ENCODE measurements at places on chromosomes 16 and 17. TPM values are rescaled to one million over a fixed set of nuclear protein-coding genes. Genes with fewer than 3 reads are reported as not detected.

LGALS9B gene
- total RNA-seq = 20.3 TPM

TBC1D3I gene
- 0.88 TPM for total RNA-seq

MSI2 gene
- total RNA-seq = 61.6 TPM

KRTAP3-3 gene
- total RNA-seq = not detected

PLEKHH3 gene
- total RNA-seq = 17.6 TPM

DNASE1 gene
- 10.4 TPM for total RNA-seq

CLDN6 gene
- not detected for total RNA-seq

GP1BA gene
- not detected for total RNA-seq

ARHGAP44 gene
- total RNA-seq = 46.3 TPM

GNGT2 gene
- 0.56 TPM for total RNA-seq

TVP23C gene
- total RNA-seq = 10.7 TPM

C17orf100 gene
- total RNA-seq = 1.9 TPM

GRCh38 chr17:43840814-43841213, 6.2 kb upstream of the CD300LG start:
- no peak for DNase-seq

- DNase-seq = no peak
These were observed 16.6 kb downstream of the UBALD2 start for GRCh38 chr17:76281573-76282371.

DNA sequence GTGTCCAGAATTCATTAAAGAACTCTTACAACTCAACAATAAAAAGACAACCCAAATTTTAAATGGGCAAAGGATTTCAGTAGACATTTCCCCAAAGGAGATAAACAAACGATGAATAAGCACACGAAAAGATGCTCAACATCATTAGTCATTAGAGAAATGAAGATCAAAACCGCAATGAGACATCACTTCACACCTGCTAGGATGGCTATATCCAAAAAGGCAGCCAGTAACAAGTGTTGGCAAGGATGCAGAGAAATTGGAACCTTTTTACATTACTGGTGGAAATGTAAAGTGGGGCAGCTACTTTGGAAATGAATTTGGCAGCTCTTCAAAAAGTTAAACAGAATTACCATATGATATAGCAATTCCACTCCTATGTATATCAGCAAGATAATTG, 42.0 kb downstream of the PITPNM3 start:
- no peak for DNase-seq

GRCh38 chr17:18033442-18034099, 5.4 kb downstream of the ATPAF2 start:
- peak; percentile 67 for DNase-seq

GRCh38 chr17:57623620-57624019, 121.5 kb downstream of the CCDC182 start:
- no peak for DNase-seq

- DNase-seq = peak; percentile 53
These were observed 14.0 kb upstream of the DPEP1 start for GRCh38 chr16:89599451-89599858.

DNA sequence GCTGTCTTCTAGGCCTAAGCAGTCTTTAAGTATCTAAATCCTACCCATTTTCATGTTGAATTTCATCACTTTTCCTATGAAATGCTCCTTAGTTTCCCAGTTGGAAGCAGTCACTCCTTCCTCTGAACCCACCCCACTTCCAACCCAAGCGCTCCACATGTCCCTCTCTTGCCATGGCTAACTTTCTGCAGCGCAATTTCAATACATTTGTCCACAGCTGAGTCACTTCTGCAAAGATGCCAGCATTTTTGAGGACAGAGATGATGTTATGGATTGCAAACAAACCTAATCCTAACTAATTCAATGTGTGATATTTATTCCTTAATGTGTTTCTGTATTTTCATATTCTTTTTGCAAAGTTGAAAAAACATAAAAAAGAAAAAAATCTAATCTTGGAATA, 71.7 kb downstream of the HLF start:
- DNase-seq = no peak

GRCh38 chr16:4212211-4212933, 29.5 kb downstream of the SRL start:
- DNase-seq = no peak

- no peak for DNase-seq
These were observed 222.0 kb downstream of the HS3ST3B1 start for GRCh38 chr17:14522795-14523387.

- DNase-seq = peak; percentile 92
These were observed 19.1 kb upstream of the STAC2 start for GRCh38 chr17:39244600-39245570.

GRCh38 chr16:12235110-12235509, 258.6 kb downstream of the SNX29 start:
- DNase-seq = no peak

GRCh38 chr17:77833769-77834168, 124.7 kb upstream of the TNRC6C start:
- DNase-seq = no peak

GRCh38 chr17:82311971-82312370, 5.4 kb downstream of the CD7 start:
- no peak for DNase-seq

DNA sequence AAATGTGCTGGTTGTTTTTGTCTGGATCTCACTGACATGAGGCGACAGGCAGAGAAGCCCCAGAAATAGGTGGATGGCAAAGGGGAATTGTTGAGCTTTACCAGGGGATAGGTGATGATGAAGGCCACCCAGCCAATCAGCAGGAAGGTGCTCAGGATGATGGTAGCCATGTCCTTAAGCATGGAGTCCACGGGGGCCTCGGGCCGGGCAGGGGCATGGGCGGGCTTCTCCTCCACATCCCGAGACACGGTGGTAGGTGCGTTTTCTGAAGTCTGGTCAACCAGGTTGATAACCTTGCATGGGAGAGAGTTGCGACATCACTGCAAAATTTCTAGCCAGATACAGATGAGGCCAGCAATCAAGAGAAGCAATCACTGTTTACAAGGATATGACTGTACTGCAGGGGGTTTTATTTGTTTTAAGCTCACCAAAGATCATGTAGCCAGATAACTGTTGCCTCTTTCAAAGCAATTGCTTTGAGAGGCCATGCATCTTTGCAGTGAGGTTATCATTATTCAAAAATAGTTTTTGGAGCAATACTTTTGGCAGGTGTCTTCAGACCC, 37.3 kb upstream of the ICAM2 start:
- no peak for DNase-seq

DNA sequence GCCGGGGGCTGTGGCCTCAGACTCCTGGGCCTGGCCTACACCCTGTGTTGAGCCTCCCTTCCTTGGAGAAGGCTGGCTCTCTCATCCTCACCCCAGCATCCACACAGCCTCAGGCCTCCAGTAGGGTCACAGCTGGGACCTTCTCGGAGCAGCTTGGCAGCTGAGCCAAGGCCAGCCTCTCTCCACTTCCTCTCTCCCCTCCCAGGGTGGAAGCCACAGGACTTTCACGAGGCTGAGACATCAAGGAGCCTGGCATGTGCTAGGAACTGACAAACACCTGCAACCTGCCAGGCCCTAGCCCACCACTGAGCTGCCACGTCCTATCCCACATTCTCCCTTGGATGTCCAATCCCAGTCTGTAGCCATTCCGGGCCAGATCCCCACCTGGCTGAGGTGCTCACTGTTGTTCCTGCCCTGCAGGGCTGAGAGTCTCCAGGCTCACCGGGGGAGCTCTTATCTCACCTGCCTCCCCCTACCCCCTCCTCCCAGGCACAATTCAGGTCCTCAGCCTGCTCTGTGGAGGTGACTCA, 3.1 kb downstream of the MMP15 start:
- no peak for DNase-seq

DNA sequence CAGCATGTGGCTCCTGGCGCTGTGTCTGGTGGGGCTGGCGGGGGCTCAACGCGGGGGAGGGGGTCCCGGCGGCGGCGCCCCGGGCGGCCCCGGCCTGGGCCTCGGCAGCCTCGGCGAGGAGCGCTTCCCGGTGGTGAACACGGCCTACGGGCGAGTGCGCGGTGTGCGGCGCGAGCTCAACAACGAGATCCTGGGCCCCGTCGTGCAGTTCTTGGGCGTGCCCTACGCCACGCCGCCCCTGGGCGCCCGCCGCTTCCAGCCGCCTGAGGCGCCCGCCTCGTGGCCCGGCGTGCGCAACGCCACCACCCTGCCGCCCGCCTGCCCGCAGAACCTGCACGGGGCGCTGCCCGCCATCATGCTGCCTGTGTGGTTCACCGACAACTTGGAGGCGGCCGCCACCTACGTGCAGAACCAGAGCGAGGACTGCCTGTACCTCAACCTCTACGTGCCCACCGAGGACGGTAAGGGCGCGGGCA, 645 bp downstream of the NLGN2 start:
- no peak for DNase-seq

DNA sequence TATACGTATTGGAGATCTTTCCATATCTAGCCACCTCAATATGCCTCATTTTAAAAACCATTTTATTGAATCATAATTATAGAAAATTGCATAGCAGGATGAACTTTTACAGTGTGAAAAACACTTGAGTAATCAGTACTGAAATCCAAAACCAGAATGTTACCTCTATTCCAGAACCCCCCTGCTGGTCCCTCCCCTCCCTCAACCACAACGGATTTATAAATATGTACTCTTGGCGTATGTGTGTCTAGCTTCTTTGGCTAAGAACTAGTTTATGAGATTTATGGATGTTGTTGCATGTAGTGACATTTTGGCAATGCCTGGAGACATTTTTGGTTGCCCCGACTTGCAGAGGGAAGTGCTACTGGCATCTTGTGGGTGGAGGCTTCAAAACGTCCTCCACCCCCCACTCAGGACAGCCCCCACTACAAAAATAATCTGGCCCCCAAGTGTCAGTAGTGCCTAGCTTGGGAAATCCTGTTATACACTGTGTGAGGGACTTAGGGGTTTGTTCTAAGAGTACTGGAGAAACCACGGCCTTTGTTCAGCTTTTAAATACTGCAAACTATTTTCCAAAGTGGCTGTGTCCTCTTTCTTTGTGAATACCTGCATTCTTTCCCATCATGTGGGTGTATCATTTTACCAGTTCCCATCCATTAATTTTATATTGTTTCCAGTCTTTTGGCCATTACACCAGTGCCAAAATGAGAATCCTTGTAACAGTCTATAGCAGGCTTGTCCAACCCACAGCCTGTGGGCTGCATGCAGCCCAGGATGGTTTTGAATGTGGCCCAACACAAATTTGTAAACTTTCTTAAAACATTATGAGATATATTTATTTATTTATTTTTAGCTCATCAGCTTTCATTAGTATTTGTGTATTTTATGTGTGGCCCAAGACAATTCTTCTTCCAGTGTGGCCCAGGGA, 23.7 kb downstream of the ITPRIPL2 start:
- no peak for DNase-seq

DNA sequence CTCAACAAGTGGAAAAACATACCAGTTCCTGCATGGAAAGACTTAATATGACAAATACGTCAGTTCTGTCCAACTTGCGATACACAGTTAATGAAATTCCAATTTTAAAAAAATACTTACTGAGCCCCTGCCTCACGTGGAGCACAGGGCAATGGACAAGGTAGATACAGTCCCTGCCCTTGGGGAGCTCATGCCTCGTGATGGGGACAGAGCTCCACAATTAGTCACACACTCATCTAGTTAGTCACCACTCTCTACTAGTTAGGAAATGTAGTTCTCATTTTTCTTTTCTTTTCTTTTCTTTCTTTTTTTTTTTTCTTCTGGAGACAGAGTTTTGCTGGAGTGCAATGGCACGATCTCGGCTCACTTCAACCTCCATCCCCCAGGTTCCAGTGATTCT, 74.7 kb upstream of the CDH5 start:
- no peak for DNase-seq

DNA sequence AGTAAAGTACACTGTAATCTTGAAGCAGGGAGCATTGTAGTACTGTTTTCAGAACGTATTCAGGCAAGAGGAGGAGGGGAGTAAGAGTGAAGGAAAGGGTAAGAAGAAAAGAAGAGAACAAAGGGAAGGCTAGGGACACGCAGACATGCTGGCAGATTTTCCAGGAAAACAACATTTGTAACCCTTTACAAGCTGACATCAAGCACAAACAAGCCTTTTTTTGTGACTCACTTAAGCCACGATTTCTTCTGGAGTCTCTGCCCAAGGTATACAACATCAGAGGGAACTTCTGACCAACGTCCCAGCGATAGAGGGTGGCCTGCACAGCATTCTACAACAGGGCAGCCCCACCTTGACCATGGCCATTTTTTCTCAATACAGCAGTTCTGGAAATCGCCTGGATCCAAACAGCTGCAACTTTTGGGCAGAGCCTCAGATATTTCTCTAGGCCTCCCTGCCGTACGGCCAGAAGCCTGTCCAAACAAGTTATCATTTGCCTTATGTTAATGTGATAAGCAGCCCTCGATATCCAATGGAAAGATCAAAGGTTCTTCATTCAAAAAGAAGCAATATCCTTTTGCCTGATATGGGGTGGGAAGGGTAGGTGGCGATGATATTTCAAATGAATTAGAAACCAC, 247.3 kb downstream of the ZFHX3 start:
- no peak for DNase-seq

- DNase-seq = peak; percentile 31
These were observed 2.8 kb downstream of the USP22 start for GRCh38 chr17:21039839-21040575.

GRCh38 chr16:80120899-80121521, 419.8 kb upstream of the DYNLRB2 start:
- no peak for DNase-seq

- no peak for DNase-seq
These were observed 430.3 kb upstream of the GOT2 start for GRCh38 chr16:59164461-59164860.

GRCh38 chr16:57049678-57050077, 42.7 kb upstream of the CPNE2 start:
- no peak for DNase-seq
